Activated CD4-positive, alpha-beta T cell treated with anti-CD3 and anti-CD28 coated beads, Interleukin-2, amount 50 U/mL, for 1 hour (primary cell): ENCODE measurements at places on chromosomes 2 and 18.
A peak's percentile ranks its signal among the peaks of the same experiment; 100 is the strongest.

GRCh38 chr2:74849228-74849892, 15.4 kb downstream of the HK2 start:
- peak; percentile 30 for DNase-seq

DNA sequence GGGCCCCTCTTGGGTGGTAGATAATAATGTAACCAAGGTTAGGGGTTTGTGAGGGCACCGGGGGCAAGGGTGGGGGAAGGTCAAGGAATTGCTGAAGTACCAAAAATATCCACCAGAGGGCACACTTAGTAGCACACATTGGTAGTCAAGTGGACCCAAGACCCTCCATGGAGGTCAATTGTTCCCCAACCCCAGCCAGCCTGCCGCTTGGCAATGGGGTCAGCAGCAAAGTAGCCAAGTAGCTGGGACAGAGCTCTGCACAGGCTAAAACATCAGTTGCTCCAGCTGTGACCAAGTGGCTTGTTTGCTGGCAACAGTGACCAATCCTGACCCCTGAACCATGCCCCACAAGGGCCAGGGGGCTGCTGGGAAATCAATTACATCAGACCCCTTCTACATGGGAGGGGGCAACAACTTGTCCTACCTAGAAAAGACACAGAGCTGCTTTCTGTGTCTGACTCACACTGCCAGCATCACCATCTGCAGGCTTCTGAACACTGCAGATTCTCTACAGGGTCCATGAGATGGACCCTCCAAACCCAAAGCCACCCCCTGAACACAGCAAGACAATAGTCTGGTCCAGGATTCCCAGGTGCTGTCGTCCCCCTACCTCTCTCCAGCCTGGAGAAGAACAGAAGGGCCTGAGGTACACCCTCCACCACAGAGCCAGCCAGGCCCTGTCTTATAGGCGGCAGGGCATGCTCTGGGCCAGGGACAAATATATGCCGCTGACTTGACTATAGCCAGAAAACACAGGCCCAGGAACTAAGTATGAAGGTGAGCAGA, 76.0 kb downstream of the EMX1 start:
- DNase-seq = peak; percentile 32

DNA sequence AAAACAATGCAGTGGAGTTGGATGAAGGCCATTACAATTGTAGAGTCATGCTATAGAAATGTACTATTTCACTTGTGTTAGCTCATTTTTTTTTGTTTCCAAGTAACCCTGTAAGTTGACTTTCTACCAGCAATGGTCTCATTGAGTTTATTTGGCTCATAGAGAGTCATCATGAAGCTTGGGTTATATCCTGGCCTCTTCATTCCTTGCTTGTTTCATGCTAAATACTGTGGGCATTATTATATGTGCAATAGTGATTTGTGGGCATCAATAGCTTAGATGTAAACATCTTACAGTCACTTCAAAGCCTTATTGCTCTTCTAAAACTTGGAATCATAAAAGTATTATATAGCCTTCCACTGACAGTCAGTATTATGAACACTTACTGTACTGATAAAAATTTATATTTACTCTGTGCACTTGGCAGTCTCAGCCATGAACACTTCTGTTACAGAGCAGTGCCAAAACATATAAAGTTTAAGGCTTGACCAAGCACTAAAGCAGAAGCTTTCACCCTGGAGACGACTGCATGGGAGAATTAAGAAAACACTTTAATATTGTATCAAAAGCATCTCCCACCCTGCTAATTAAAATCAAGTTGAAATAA, 751.2 kb downstream of the SATB2 start:
- no peak for DNase-seq

- no peak for DNase-seq
Observed at GRCh38 chr2:144521686-144522085, 1.8 kb upstream of the ZEB2 start.

GRCh38 chr18:22691946-22692710, 241.0 kb upstream of the RBBP8 start:
- no peak for DNase-seq

DNA sequence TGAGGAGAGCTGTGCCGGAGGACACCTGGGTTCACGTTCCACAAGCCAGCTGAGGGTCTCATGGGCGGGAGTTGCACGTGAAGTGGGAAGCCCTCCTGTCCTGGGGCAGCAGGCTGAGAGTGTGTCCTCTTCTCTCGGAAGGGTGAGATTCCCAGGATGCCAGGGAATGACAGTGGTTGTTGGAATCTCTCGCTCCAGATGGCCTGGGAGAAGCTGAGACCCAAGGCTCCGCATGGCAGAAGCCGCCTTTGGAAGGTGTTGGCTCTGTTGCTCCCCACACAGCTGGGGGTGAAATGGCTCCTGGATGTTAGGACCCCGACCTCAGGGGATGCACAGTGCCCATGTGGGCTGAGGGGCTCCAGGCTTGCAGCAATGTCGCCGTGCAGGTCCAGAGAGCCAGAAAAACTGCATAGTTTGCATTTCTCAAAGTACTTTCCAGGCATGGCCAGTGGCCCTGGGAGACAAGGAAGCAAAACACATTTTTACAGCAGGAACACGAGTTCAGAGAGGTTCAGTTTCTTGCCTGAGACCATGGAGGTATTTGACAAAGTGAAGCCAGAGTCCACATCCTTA, 153.4 kb downstream of the TMEM18 start:
- no peak for DNase-seq

DNA sequence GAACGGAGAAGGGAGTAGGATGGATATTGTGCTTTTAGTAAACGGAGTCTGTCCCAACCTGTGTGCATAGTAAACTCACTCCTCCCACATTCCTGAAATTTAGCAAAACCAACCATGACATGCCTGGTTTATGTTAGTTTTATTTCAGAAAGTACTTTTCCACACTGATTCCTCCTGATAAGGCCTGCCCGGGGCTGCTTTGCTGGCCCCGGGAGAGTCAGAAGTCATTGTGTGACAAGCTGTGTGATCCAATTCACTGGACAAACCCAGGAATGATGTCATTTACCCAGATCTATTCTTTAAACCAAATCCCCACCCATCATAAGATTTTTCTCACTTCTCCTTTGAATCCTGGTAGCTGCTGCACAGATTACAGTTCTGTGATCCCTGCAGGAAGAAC, 109.0 kb downstream of the SETBP1 start:
- DNase-seq = no peak

GRCh38 chr2:12196495-12196894, 450.1 kb downstream of the LPIN1 start:
- DNase-seq = no peak

GRCh38 chr2:174499371-174499770, 12.5 kb upstream of the GPR155 start:
- no peak for DNase-seq

DNA sequence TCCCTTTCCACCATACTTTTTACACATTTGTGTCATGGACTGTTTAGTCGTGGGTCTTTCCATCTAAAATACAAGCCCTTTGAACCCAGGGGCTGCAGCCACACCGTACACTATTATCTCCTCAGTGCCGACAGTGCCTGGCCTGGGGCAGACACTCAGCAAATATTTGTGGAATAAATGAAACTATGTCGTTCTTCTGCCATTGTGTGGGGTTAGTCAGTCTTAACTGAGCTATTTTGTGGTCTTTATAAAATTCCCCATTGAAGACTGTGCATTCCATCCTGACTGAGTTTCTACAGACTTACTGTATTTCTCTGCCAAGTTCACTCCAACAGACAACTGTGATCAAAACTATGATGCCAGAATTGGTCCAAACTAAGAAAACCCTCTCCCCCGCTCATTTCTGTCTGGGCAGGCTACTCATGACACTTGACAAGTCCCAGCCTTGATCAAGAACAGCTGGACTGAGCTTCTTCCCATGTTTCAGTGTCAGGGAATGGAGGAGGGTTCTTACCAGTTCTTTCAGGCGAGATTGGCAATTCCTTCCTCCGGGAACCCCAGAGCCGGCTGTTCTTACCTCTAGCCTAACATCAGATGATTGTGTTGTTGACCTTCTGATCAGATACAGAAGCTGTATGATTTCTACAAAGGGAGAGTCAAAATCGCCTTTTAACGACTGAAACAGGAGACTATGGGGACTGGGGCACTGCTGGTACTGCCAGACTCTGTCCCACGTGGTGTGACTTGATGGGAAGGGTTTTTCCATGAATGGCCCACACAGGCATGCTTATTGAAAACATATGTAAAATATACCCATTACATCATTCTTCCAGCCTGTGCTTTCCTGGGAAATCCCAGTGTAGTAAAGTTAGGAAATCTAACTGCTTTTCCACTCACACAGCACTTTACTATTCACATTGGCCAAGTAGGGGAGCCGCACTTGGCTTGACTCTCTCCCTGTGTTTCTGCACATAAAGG, 77.4 kb upstream of the NPAS2 start:
- no peak for DNase-seq

DNA sequence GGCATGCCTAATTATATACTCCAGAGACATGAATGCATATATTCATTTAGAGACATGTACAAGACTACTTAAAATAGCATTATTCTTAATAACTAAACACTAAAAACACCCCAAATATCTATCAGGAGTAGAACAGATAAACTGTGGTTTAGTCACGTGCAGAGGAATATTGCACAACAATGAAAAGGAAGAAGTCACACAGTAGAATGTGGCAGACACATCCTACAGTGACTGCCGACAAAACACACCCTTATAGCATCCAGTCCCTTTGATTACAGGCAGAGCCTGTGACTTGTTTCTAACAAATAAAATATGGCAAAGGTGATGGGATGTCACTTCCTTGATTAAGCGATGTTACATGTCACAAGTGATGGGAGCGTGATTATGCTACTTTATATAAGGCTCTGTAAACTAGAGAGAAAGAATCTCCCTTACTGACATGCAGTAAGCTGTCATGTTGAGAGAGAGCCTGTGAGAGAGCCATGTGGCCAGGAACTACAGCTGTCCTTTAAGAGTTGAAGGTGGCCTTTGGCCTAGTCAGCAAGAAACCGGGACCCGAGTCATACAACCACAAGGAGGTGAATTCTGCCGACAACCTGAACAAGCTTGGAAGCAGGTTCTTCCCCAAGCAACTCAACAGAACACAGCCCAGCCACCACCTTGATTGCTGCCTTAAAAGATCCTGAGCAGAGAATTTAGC, 39.1 kb upstream of the LGALSL start:
- no peak for DNase-seq

- DNase-seq = no peak
Observed at GRCh38 chr2:221447310-221447709, 124.8 kb downstream of the EPHA4 start.

DNA sequence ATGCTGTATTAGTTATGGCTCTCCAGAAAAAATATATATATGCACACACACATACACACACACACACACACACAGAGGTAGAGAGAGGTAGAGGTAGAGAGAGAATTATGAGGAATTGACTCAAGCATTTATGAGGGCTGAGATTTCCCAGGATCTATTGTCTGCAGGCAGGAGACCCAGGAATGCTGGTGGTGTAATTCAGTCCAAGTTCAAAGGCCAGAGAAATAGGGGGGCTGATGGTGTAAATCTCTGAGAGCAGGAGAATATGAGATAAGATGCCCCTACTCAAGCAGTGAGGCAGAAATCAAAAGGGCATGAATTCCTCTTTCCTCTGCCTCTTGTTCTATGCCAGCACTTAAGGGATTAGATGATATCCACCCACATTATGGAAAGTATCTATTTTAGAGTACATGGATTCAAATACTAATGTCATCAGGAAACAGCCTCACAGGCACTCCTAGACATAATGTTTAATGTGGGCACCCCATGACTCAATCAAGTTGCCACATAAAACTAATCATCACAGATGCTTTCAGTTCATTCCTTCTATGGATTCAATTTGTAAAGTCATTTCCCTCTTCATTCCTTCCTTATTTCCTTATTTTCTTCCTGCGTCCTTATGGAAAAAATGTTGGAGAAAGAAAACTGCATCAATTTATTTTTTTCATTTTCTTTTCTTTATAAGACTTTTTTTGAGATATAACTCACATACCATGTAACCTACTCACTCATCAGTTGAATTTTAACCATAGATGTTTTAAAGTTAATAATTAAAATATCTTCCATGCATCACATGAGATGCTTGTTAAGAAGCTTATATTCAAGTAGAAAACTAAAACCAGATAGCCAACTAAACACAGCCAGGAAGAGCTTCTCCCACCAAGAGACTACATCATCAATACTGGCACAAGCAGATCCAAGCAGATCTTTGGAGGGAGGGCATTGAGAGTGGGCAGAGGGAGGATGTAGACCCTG, 406.2 kb downstream of the MBD2 start:
- DNase-seq = no peak

DNA sequence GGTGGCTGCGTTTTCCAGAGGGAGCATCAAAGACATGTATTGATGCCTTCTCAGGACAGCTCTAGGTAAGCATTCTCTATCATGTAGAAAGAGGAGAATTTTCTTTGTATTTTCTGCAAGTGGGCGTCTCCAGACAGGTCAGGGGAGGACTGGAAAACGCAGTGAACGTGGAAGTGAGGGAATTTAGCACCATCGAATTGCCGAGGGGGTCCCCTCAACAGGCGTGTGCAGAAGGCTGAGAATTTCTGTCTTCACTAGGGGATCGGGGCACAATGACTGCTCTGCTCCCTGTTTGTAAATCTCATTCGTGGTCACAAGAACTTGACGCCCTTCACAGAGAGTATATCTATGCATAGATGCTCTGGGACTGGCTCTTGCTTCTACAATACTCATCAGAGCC, 5.0 kb upstream of the NTSR2 start:
- no peak for DNase-seq

- no peak for DNase-seq
Observed at GRCh38 chr2:36607947-36608346, 10.0 kb upstream of the FEZ2 start.

DNA sequence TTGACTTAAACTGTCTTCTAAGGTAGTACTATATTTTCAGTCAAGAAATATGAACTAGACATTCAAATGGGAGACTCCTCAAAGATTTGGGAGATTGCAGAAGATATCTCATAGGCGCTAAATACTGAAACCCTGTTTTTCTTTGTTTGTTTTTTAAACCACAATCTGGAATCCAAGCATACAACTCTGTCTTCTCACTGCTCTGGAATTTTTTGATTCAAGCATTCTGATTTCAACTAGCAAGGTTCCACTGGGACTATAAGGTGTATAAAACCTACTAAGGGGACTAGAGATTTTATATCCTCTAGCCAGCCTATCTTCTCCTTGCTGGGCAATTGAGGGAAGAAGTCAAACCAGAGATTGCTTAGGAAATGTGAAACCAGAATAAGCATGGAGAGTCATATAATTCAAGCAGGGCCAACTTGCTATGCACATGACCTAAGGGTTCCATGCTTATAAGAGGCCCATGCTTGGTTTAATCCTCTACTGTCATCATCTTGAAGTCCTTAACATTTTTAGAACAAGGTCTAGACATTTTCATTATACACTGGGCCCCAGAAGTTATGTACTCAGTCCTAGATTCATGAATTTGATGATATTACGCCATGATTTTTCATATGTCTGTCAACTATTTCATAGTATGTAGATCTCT, 405.5 kb downstream of the PARD3B start:
- DNase-seq = no peak

DNA sequence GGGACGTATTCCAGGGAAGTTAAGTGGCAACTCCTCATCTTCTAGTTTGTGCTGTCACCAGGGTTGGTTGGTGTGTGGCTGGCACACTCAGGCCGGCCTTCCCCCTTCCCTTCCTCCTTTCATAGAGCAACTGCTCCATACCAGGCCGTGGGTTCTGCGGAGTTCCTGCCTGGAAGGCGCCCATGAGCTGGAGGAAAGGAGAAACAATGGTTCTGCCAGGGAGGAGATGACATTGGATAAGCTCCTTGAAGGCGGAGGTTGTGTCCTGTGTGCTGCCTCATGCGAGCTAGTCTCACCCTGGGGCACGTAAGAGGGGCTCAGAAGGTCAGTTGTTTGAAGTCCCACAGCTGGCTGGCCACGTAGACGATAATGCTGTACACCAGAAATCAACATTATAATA, 19.2 kb downstream of the ASAP2 start:
- DNase-seq = no peak
